ENCODE measurements at places on chromosomes 12 and 14. TPM values are rescaled to one million over a fixed set of nuclear protein-coding genes. Genes with fewer than 3 reads are reported as not detected.

DNA sequence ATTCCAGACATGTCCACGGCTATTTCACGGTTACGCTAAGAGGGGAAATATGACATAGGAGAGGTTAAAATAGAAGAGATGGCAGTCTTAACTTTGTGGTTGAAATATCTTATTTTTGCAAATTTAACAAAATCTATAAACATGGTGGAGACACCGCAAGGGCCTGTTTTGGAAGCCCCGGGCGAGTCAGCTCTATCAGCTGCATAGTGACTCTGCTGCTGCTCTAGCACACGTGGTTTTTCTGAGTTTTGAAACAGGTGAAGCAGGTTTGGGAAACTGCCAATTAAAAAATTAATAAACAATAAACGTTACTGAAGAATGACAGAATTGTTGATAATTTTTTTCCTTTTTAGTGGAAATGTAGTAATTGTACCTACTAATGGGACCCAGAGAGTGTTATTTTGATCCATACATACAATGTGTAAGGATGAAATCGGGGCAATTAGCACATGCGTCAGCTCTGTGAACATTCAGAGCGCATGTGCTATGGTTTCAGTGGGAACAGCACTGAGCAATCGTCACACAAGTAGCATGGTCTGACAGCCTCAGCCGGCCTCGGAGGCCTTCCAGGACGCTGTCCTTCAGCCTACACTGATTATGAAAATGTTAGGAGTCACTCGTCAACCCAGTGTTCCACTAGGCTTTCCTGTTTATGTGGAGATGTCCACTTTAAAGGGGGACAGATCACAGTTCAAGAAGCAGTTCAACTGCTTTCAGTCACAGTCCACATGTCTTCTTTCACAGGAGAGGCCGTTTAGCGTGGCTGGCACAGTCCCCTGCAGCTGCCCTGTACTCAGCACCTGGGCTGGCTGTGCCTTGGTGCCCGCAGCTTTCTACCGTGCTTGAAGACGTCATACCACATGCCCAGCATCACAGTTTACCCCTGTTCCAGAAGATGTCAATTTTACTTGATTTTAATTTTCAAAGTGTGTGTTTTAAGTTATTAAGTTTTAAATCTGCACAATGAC, 51.8 kb downstream of the MOK start:
- no peak for DNase-seq

Gene SPX
- 13.8 TPM for polyA plus RNA-seq

Gene P2RX2
- 1.7 TPM for polyA plus RNA-seq

DNA sequence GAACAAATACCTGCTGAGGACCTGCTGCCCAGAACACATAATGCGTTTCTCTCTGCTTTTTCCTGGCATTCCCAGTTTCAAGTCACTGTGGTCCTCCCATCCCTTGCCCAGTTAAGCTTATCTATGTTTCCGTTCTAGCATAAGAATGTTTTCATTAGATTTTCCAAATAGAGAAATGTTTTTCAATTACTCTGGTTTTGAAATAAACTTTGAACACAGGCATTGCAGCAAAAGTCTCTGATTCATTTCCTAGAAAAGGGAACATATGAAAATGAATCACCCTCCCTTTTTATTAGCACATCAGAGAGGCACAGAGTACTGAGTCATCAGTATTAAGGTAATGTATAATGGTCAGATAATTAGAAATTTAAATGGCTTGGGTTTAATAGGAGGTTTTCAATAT, 201.1 kb upstream of the TMEM260 start:
- DNase-seq: no peak

- DNase-seq: no peak
These were observed 87.4 kb upstream of the PTPRR start for GRCh38 chr12:71007781-71008404.

- no peak for DNase-seq
These were observed 493 bp downstream of the NUMB start for GRCh38 chr14:73457924-73458182.

- DNase-seq: no peak
These were observed 52.1 kb downstream of the AVPR1A start for GRCh38 chr12:63098851-63099250.

- no peak for DNase-seq
These were observed 30.3 kb downstream of the CD9 start for GRCh38 chr12:6230321-6231110.

- DNase-seq: no peak
These were observed 136.2 kb downstream of the SLCO1B3 start for GRCh38 chr12:20946732-20947131.

Gene FBLN5
- polyA plus RNA-seq: 138 TPM

DNA sequence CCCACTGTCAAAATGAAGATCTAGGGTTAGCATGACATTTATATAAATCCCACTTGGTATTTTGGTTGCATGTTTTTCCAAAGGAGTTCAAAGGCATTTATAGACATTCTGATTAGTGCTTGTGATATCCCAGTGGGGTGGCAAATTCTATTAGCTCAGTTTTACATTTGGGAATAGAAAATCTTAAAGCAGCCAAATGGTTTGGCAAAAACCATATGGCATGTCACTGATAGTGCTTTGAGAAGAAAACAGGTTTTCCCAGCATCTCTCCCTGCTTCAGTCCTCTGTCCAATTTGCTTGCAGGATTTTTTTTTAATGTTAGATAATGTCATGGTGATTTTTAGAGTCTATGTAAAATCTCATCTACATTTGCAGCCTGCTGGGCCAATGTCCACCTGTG, 225.1 kb upstream of the DIO3 start:
- DNase-seq: no peak

DNA sequence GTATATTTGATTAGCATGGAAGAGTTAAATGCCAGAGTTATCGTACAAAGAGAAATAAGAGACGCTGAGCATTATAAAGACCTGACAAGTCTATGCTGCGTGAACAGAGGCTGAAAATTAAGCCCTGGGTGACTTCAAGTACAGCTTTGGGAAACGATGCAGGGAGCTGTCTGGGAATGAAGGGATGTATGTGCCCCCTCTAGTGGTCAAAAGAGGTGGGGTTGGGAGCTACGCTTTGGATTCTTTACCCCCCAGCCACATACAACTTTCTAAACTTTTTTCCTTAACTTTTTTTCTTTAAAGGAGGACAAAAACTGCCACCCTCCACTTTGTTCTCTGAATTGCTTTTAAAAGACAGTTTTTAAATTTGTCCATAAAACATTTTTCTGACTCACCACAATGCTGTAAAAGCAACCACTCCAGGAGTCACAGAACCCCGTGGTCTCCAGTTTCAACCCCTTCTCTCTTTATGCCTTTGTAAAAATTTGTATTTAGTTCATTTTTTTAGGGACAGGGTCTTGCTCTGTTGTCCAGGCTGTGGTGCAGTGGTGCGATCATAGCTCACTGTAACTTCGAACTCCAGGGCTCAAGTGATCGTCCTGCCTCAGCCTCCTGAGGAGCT, 59.4 kb downstream of the ZNF664 start:
- peak; percentile 60 for DNase-seq

- DNase-seq: no peak
These were observed 5.6 kb downstream of the MYL6 start for GRCh38 chr12:56163533-56164344.

Gene A2M
- 218 TPM for polyA plus RNA-seq

DNA sequence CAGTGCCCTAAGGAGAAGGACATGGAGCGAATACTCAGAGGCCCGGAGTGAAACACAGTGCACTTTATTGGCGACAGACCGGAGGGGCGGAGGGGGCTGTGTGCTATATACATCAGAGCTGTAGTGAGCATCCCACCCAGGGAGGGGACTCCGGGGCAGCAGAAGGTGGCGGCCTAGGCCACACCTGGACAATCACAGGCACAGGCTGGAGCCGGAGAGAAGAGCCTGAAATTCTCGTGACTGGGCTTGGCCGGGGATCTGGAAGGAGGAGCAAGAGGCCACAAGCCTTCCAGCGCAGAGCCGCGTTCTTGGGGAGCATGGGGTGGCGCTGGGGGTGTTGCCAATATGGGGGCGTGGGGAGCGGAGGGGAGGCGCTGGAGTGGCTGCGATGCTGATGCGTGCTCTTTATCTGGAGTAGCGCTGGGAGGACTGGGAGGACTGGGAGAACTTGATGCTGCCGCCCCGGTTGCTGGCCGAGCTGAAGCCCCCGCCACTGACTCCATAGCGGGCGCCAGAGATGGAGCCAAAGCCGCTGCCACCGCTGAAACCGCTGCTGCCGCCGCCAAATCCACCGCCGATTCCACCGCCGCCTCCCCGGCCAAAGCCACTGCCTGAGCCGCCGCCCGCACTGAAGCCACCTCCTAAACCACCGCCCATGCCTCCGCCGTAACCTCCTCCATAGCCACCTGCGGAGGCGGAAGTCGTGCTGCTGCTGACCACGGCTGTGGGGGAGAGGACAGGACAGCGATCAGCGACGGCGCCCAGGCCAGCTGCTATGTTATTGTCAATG, 6.1 kb downstream of the KRT3 start:
- peak; percentile 11 for DNase-seq

- peak; percentile 88 for DNase-seq
These were observed 42.8 kb downstream of the TSPAN9 start for GRCh38 chr12:3119756-3120601.

DNA sequence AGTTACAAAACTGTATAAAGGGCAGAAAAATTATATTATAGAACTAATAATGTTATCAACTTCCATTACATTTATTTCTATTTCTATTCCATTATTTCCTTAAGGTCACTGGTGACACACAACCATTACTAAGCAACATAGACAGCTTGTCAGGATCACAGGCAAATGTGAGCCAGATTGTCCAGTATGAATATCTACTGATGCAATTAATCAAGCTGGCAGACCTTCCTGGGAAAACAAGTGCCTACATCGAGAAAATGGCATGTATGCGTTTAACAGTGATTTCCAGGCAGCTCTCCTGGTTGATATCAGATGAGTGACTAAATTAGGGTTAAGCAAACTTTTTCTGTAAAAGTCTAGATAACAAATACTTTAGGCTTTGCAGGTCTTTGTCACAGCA, 36.9 kb upstream of the TSPAN8 start:
- no peak for DNase-seq

DNA sequence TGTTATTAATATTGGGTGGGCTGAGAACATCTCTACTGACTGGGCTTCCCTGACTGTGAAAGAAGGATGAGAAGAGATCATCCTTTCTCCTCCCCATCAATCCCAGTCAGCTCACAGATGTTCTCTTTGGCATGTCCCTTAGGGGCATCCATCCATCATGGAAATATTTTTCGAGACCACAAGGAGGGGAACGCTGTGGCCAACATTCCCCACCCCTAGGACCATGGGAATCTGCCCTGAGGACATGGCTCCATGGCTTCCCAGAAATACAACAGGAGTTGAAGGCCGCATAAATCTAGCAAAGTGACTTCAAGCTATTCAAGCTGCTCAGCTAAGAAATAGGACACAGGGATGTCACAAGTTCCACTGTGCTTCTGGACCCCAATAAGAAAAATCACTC, 456.8 kb downstream of the MED13L start:
- DNase-seq: no peak

Gene KCNC2
- 0.55 TPM for polyA plus RNA-seq

Gene CSRP2
- polyA plus RNA-seq: 90.9 TPM

GRCh38 chr12:120356567-120357030, 12.4 kb downstream of the MSI1 start:
- peak; percentile 62 for DNase-seq

DNA sequence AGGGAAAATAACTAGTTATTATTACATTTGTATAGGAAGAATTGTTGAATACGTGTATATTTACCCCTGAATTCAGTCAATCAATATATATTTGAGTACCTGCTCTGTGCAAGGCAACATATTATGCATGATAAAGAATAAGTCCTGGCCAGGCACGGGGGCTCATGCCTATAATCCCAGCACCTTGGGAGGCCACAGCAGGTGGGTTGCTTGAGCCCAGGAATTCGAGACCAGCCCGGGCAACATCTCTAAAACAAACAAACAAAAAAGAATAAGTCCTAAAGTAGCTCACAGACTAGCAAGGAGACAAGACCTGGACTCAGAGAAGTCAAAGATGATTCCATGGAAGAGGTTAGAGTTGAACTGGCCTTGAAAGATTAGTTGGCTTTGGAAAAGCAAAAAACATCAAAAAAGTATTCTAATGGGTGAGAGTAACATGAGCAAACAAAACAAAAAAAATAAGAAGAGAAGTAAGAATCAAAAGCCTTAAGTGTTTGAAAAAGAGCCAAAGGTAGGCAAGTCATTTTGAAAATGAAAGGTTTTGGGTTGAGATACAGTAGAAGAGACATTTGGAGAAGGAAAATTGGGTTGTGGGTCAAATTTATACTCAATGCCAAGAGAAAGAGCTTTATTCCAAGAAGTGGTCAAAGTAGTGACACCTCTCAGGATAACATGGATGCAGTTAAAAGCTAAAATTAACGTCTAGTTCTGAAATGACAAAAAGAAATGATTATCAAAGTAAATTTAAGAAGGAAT, 115.2 kb upstream of the BCAT1 start:
- DNase-seq: no peak

DNA sequence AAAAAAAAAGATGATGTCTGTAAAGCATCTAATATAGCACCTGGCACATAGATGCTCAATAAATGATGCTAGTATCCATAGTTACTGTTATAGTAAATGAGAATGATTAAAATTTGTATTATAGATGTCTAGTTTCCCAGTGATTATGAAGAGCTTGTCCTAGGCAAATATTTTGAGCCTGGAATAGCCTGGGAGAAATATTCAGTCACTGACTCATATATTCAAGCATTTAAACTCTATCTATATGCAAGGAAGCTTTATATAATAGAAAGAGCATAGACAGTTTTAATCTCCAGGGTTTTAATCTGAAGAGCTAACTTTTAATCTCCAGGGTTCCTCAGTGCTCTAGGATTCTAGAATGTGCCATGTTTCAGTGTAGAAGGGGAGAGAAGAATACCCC, 91.5 kb upstream of the VASH1 start:
- DNase-seq: no peak

DNA sequence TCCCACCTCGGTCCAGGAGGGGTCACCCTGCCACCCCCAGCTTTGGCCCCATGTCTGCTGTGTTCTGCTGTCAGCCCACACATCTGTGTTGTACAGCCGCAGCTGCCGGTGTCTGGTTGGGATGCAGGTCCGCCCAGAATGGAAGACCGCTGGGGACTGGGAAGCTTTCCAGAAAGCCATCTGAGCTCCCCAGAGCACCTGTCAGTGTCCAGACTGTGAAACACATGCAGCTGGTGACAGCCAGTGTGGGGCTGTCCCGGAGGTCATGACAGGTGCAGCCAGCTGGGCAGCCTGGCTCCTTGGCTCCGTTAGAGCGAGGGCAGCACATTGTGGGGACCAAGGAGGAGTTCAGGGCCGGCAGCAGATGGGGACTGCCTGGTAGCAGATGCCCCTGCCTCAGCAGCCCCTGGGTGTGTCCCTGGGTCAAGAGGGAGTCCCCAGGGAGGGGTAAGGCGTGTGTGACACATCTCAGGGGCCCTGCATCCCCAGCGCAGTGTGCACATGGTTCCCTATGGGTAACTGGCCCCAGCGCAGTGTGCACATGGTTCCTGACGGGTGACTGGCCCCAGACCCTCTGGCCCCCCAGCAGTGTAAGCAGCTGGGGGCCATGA, 16.4 kb downstream of the CEP170B start:
- DNase-seq: no peak

DNA sequence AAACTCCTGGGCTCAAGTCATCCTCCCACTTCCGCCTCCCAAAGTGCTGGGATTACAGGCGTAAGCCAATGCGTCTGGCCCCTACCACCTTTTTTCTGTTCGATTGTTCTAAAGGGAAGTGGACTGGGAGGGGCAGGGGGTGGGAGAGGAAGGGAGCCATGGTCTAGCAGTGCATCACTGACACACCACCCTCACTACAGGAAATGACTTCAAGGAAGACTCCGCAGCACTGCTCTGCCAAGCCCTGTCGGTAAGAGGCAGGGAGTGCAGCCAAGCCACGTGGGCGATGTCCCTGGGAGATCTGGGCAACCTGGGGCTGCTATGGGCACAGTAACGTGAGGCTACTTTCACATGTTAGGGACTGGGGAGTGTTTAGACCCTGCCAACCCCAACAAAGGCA, 18.0 kb downstream of the LRRC74A start:
- DNase-seq: no peak

- DNase-seq: no peak
These were observed 357.9 kb downstream of the BCL11B start for GRCh38 chr14:98913967-98914650.

Gene BIN2
- polyA plus RNA-seq: 3.2 TPM
